ENCODE measurements at places on chromosomes 11 and 22.
A peak's percentile ranks its signal among the peaks of the same experiment; 100 is the strongest.

DNA sequence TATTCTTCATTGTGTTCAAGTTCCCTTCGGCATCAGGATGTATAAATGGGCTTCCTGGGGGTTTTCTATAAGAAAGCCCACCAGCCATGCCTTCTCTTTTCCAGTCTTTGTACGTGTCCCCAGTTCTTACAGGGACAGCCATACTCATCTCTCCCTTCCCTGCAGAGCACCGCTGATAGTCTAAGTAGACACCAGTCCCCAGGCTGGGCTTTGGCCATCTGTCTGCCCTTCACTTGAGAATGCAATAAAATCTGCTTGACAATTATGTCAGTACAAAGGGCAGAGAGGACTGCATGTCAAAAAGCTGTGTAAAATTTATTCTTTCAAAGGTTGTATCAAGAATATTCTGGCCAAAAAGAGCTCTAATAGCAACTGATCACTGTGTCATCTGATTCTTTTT is 27.3 kb downstream of the NTM start:
- H3K27me3 ChIP-seq, result no peaks in the 10 kb centered on the region
- H3K4me3 ChIP-seq, result no peak overlapping the region
- no peaks in the 10 kb centered on the region for H3K4me1 ChIP-seq
- no peak for DNase-seq

DNA sequence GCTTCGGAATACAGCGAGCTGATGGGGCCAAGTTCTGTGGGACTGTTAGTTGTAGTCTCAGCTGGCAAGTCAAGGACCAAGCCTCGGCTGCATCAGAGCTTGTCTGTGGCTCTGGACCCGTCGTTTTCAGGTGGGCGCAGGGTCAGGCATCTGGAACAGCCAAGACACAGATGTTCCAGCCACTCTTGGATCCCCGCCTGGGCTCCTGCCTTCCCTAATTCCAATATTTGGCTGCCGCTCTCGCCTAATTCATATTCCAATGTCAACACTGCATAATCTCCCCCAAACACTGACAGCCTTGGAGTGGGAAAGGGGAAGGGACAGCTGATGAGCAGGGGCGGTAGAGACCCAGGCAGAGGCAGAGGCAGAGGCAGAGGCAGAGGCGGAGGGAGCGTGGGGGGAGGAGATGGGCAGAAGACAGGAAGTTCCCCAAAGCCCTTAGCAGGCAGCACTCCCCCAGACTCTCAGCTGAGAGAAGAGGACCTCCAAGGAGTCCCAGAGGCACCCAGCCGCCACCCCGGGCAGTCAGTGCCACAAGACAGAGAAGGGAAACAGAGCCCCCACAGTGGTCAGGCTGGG is 49.6 kb upstream of the SLC35C1 start:
- H3K4me1 ChIP-seq, result peaks cover 23% of the 10 kb centered on the region
- H3K27ac ChIP-seq, result peak overlapping the region; percentile 88
- H3K27me3 ChIP-seq, result no peaks in the 10 kb centered on the region

DNA sequence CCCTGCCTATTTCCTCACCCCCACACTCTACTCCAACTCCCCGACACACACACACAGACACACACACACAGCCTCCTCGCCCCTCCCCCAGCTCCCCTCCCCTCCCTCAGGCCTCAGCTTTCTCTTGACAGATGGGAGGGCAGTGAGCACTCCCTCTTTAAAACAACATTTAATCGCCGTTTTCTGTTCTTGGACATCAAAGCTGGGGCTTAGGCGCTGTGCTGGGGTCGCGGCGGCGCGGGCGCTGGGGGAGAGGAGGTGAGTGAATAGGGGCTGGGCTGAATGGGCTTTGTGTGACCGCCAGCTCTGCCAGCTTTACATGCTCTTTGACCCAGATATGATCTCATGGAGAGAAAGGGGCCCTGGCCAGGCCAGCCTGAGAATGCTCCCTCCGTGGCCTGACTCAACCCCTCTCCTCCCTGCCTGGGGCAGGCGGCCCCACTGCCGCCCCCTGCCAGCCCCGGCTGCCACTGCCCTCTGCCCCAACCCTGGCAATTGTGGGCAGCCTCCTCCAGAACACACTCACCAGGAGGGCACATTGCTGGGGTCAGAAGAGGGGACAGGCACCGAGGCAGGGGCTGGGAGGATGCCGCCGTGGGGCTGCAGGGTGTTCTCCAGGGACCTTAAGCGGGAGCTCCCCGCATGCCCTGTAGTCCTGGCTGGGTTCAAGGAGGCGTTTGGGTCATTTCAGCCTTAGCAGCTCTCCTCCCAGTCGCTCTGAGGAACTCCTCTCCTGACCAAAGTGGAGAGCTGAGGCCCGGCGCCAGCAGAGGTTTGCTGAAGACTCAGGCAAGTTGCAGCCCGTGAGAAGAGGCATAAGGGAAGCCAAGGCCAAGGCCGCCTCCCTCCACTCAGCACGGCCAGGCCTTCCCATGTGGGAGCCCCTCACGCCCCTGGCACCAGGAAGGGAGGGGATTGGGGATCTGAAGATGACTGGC is 38.3 kb upstream of the NNMT start:
- H3K27me3 ChIP-seq, result no peaks in the 10 kb centered on the region
- no peak overlapping the region for H3K4me3 ChIP-seq
- no peaks in the 10 kb centered on the region for H3K36me3 ChIP-seq

GRCh38 chr11:105241136-105241535 is 101.6 kb upstream of the CARD18 start:
- no peaks in the 10 kb centered on the region for H3K27me3 ChIP-seq
- peaks cover 20% of the 10 kb centered on the region for H3K4me1 ChIP-seq
- H3K27ac ChIP-seq, result no peak overlapping the region
- H3K4me3 ChIP-seq, result no peak overlapping the region
- DNase-seq, result no peak

All from cardiac muscle cell (in vitro differentiated cells and primary cell).